ENCODE measurements at places on chromosomes 6 and 20. TPM values are rescaled to one million over a fixed set of nuclear protein-coding genes. Genes with fewer than 3 reads are reported as not detected.

MUC22 gene
- total RNA-seq = not detected

HLA-DPA1 gene
- total RNA-seq = 179 TPM

SNRPB2 gene
- 20.8 TPM for total RNA-seq

SLC17A3 gene
- not detected for total RNA-seq

XKR7 gene
- not detected for total RNA-seq

FYN gene
- total RNA-seq = 219 TPM

- peaks cover 12% of the 10 kb centered on the region for H3K4me1 ChIP-seq
- H3K4me3 ChIP-seq = peak overlapping the region; percentile 9
- H3K36me3 ChIP-seq = no peaks in the 10 kb centered on the region
- no peaks in the 10 kb centered on the region for H3K27me3 ChIP-seq
- no peak for DNase-seq
- no peak overlapping the region for H3K27ac ChIP-seq
Observed at GRCh38 chr6:28207510-28208110, 17.5 kb upstream of the ZSCAN9 start.

DNA sequence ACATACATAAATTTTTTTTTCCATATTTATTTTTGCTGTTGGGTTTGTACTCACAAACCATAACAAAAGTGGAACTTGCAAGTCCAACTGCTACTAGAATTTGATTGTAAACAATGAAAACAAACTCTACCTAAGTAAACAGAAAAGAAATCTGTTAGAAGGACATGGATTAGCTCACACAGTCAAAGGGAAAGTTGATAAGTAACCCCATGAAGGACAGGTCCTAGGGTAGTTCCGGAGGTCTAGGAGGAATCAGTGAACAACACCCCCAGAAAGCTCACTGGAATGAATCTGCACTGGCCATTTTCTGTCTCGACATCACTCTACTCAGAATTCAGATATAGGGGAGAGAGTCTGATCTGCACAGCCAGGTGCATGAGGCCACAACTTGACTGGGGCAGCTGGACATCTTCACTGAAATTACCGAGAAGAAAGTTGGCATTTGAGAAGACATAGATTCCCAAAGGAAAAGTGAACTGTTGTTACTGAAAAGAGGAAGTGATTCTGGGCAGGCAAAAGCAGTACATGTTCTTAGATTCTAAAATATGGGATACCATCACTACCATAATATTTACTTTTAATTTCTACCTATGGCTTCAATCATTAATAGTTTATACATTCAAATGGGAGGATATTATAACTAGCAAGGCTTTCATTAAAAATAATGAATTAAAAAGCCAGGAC is 76.4 kb downstream of the HMGN3 start:
- DNase-seq = no peak
- H3K27me3 ChIP-seq = no peaks in the 10 kb centered on the region
- no peaks in the 10 kb centered on the region for H3K4me1 ChIP-seq
- H3K4me3 ChIP-seq = no peak overlapping the region
- H3K27ac ChIP-seq = no peak overlapping the region

DNA sequence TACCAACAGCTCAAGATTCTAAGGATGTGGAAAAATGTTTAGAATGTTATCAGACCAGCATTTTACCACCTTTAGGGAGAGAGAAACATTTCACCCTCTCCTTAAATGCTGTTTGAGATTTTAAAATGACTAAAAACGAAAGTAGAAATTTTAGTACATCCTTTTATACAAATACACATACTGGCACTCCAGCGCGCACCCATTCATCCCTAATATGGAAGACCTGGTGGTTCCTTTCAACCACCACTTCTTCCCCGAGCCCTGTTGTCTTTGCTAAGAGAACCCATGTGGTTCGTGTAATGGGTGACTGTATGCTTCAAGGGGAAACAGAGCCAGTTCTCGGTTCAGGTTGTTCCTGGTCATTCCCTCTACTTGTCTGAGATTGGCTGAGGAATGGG is 21.3 kb downstream of the SPATA2 start:
- no peaks in the 10 kb centered on the region for H3K4me1 ChIP-seq
- no peaks in the 10 kb centered on the region for H3K27me3 ChIP-seq
- no peak overlapping the region for H3K4me3 ChIP-seq
- H3K36me3 ChIP-seq = peaks cover 4% of the 10 kb centered on the region
- no peak overlapping the region for H3K27ac ChIP-seq

DNA sequence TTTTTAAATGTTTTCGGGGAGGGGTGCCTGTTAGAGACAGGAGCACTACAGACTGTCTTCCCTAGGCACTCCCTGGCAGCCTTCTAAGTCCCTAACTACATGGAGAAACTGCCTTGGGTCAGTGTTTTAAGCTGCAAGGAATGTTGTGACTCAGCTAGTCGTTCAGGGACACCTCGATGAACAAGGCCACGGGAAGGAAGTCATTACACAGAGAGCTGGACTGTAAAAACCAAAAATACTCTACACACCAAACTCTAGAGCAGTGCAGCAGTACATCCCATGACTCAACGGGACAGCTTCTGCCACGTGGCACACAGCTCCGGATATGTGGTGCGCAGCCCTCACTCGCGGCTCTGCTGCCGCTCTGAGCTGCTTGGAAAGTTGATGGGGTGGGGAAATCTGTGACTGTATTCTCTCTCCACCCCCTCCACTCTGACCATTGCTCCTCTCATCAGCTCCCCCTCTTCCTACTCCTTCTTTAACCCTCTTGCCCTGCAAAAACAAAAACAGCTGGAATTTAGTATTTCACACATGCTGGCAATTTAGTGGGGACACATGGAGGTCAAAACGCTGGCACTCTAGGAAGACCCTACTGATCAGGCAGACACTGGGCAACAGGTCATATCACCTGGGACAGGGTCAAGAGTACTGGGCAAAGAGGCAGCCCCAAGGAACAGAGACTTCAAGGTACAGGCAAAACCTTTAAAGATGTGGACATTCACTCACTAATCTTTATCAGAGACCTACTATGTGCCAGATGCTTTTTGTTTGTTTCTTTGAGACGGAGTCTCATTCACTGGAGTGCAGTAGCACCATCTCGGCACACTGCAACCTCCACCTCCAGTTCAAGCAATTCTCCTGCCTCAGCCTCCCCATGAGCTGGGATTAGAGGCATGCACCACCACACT is 10.9 kb upstream of the LPIN3 start:
- peak; percentile 73 for DNase-seq
- H3K4me1 ChIP-seq = peaks cover 16% of the 10 kb centered on the region
- H3K36me3 ChIP-seq = no peaks in the 10 kb centered on the region
- H3K4me3 ChIP-seq = no peak overlapping the region
- peak overlapping the region; percentile 78 for H3K27ac ChIP-seq

- H3K36me3 ChIP-seq = no peaks in the 10 kb centered on the region
- H3K4me1 ChIP-seq = peaks cover 49% of the 10 kb centered on the region
- no peak overlapping the region for H3K4me3 ChIP-seq
- H3K27ac ChIP-seq = no peak overlapping the region
- DNase-seq = peak; percentile 51
Observed at GRCh38 chr6:15365273-15365687, 119.4 kb downstream of the JARID2 start.

GRCh38 chr6:98458708-98459107 is 375.7 kb upstream of the POU3F2 start:
- H3K4me1 ChIP-seq = no peaks in the 10 kb centered on the region
- DNase-seq = no peak
- no peaks in the 10 kb centered on the region for H3K36me3 ChIP-seq
- H3K27ac ChIP-seq = no peak overlapping the region
- no peak overlapping the region for H3K4me3 ChIP-seq

DNA sequence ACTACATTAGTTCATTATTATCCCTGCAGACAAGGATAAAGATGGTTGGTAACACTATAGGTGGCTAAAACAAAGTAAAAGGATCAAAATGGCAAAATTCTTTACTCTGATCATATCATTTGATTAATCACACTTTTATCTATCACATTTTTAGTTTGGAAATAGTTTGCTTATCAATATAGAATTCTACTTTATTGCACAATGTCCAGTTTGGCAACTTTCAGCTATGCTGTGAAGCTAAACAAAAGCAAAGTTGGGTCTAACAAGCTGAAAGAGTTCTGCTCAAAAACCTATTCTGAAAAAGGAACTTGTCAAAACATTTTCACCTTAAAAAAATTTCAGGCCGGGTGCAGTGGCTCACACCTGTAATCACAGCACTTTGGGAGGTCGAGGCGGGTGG is 7.9 kb upstream of the LATS1 start:
- H3K4me1 ChIP-seq = no peaks in the 10 kb centered on the region
- DNase-seq = no peak
- no peaks in the 10 kb centered on the region for H3K36me3 ChIP-seq
- no peak overlapping the region for H3K27ac ChIP-seq

GRCh38 chr6:31972709-31973350 is 892 bp upstream of the DXO start:
- no peaks in the 10 kb centered on the region for H3K27me3 ChIP-seq
- peaks cover 15% of the 10 kb centered on the region for H3K4me1 ChIP-seq
- peak overlapping the region; percentile 98 for H3K27ac ChIP-seq

DNA sequence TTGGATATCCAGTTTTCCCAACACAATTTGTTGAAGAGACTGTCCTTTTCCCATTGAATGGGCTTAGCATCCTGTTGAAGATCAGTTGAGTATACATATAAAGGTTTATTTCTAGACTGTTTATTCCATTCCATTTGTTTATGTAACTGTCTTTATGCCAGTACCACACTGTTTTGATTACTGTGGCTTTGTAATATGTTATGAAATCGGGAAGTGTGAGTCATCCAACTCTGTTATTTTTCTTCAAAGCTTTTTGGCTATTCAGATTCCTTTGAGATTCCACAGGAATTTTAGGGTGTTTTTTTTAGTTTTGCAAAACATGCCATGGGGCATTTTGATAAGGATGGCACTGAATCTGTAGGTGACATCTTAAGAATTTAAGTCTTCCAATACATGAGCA is 188.3 kb downstream of the BMP7 start:
- H3K27me3 ChIP-seq = no peaks in the 10 kb centered on the region
- no peak for DNase-seq
- no peaks in the 10 kb centered on the region for H3K4me1 ChIP-seq
- no peaks in the 10 kb centered on the region for H3K36me3 ChIP-seq
- no peak overlapping the region for H3K4me3 ChIP-seq

GRCh38 chr6:158408013-158408412 is 95.7 kb downstream of the TULP4 start:
- no peaks in the 10 kb centered on the region for H3K27me3 ChIP-seq
- H3K27ac ChIP-seq = no peak overlapping the region
- DNase-seq = no peak
- no peak overlapping the region for H3K4me3 ChIP-seq

DNA sequence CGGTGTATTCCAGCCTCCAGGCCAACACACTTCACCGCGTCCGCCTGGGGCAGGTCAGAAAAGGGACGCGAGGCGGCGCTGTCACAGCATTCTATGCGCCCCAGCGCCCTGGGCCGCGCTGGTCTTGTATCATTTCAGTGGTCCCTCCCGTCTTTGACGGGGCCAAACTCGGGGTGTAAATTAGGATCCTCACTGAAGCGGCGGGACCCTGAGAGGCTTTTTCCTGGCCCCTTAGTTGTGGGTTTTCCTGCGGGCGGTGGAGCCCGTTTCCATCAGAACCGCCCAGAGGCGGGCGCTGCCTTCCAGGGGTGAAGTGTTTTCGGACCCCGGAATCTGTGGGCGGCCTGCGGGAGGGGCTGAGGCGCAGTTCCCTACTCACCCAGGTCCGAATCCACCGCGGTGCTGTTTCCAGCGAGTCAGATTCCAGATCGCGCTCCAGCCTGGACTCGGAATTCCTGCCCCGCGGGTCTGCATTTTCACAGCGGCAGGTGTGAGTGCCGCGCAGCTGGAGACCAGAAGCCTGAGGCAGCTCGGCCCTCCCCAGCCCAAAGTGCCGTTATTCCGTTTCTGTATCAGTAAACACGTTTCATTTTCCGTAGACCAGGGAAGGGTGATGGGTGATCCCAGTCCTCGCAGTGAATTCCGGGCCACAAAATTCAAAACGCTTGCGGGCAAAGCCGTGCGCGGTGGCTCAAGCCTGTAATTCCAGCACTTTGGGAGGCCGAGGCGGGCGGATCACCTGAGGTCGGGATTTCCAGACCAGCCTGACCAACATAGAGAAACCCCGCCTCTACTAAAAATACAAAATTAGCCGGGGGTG is 3.9 kb upstream of the MICB start:
- no peaks in the 10 kb centered on the region for H3K36me3 ChIP-seq
- peaks cover 4% of the 10 kb centered on the region for H3K4me1 ChIP-seq
- H3K4me3 ChIP-seq = peak overlapping the region; percentile 58
- peaks cover 59% of the 10 kb centered on the region for H3K27me3 ChIP-seq
- peak; percentile 70 for DNase-seq

DNA sequence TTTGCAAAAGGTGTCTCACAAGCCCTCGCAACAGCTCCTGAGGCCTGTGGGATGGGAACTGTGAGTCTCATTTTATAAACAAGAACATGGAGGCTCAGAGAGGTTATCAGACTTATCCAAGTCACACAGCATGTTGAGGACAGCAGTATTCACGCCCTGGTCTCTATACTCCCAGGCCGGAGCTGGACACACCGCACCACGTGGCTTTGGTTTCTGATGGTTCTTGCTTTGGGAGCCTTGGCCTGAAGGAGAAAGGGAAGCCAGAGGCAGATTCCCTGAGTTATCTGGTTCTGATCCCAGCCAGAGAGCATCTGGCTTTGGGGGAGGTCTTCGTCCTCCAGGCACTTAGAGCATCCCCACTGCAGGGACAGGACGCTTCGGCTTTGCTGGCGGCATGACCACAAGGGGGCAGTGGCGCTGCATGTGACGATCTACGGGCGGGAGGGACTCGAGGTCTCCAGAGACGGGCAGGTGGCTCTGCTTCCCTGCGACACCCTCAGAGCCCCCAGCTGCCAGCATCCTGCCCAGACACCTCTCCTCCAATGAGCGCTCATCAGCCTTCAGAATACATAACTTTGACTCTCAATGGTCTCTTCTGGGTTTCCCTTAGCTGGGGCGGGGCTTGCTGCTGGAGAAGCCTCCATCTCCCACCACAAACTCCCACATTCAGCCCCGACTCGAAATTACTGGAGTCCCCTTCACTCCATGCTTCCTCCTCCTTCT is 51.4 kb upstream of the SAYSD1 start:
- no peaks in the 10 kb centered on the region for H3K36me3 ChIP-seq
- no peak overlapping the region for H3K4me3 ChIP-seq
- peak; percentile 63 for DNase-seq
- H3K4me1 ChIP-seq = no peaks in the 10 kb centered on the region
- no peak overlapping the region for H3K27ac ChIP-seq

DNA sequence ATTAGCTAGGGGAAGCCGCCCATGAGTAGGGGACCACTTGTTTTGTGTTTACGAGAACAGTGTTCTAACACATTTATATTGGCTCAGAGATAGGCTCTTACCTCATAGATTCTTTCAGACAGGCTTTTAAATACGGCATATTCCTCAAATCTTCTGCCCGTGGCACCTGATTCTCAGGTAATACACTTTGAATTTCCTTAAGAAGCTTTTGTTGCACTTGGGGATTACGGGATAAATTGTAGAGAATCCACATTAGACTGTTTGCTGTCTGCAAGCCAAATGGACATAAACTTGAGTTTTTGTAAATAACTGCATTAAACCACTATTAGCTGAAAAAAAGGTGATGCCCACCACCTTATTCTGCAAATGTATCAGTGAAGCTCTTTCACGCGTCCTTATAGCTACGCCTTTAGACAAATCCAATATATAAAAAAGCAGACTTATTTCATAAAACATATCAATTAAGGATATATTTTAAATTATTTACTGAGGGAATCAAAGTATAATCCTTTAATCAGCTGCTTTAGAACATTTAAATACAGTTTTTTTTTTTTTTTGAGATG is 14.8 kb downstream of the CYP24A1 start:
- no peaks in the 10 kb centered on the region for H3K36me3 ChIP-seq
- no peaks in the 10 kb centered on the region for H3K27me3 ChIP-seq
- DNase-seq = no peak
- no peak overlapping the region for H3K4me3 ChIP-seq
